ENCODE measurements at places on chromosomes 13 and 19. TPM values are rescaled to one million over a fixed set of nuclear protein-coding genes. Genes with fewer than 3 reads are reported as not detected.

POP4 gene
- 50.9 TPM for total RNA-seq

SKA3 gene
- total RNA-seq: 6.6 TPM

A1BG gene
- 8.3 TPM for total RNA-seq

TSPAN16 gene
- total RNA-seq: not detected

BICRA gene
- 12.6 TPM for total RNA-seq

ILF3 gene
- 137 TPM for total RNA-seq

URAD gene
- 38.0 TPM for total RNA-seq

FCHO1 gene
- total RNA-seq: 2.3 TPM

SIGLEC12 gene
- 2.5 TPM for total RNA-seq

FFAR3 gene
- total RNA-seq: not detected

SOHLH2 gene
- not detected for total RNA-seq

TEX26 gene
- not detected for total RNA-seq

IZUMO1 gene
- total RNA-seq: not detected

TNFSF9 gene
- total RNA-seq: not detected

CC2D1A gene
- 235 TPM for total RNA-seq

XRCC1 gene
- 21.2 TPM for total RNA-seq

OR10H4 gene
- not detected for total RNA-seq

CEACAM16 gene
- total RNA-seq: not detected

ZNF256 gene
- total RNA-seq: 2.7 TPM

SLC5A5 gene
- total RNA-seq: not detected

PINLYP gene
- total RNA-seq: 1.9 TPM

ZNF260 gene
- 5.0 TPM for total RNA-seq

AZU1 gene
- not detected for total RNA-seq

FRY gene
- total RNA-seq: 106 TPM

PROSER1 gene
- 41.3 TPM for total RNA-seq

FCAR gene
- total RNA-seq: not detected

ZNF506 gene
- 33.5 TPM for total RNA-seq

ZNF441 gene
- total RNA-seq: 13.7 TPM

ZNF208 gene
- 15.7 TPM for total RNA-seq

KLK13 gene
- total RNA-seq: 1.3 TPM

CPAMD8 gene
- 2.6 TPM for total RNA-seq

GARIN5A gene
- total RNA-seq: 2.0 TPM

SYNE4 gene
- 6.1 TPM for total RNA-seq
